Hindlimb muscle (tissue), 1 donor: ENCODE measurements at places on chromosomes 13 and 19. TPM values are rescaled to one million over a fixed set of nuclear protein-coding genes. Genes with fewer than 3 reads are reported as not detected.

DNA sequence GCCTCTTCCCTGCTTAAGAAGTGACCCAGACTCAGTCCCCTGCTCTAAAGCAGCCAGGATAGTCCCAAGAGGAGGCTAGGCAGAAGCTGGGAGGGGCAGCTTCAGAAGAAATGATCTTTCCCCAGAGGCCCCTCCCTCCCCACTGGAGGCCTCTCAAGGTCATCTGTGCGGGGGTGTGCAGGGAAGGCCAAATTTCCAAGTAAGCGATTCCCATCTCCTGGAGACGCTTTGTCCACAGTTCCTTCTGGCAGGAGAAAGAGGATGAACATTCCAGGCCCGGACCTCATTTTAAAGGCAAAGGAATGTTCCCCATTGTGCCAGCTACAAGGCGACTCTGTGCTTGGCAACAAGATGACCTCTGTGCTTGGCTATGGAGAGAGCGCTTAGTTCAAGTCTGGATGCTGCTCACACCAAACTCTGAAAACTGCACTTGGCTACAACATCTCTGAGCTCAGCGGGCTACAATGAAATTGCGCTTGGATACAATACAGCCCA lies 23.5 kb downstream of the COL5A3 start:
- peak; percentile 85 for DNase-seq

GRCh38 chr13:48579165-48579918 lies 46.5 kb upstream of the RCBTB2 start:
- no peak for DNase-seq

GRCh38 chr19:30311911-30312310 lies 60.3 kb upstream of the ZNF536 start:
- DNase-seq: no peak

DNA sequence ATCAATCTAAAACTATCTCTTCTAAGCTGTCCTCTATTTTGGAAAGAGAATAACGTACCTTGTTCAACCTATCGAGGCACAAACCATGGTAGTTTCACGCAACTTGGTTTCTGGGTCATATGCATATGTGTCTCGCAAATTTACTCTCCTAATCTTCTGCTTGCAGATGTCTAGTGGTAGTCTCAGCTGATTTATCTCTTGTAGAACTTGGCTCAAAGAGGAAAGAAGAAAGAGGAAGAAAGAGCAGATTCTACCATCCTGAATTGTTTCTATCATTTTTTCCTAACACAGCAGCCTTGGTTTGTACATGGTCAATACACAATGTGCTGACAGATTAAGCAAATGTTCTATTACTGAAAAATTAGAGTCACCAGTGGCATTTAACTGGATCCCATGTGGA lies 282.3 kb downstream of the SPRY2 start:
- no peak for DNase-seq

DNA sequence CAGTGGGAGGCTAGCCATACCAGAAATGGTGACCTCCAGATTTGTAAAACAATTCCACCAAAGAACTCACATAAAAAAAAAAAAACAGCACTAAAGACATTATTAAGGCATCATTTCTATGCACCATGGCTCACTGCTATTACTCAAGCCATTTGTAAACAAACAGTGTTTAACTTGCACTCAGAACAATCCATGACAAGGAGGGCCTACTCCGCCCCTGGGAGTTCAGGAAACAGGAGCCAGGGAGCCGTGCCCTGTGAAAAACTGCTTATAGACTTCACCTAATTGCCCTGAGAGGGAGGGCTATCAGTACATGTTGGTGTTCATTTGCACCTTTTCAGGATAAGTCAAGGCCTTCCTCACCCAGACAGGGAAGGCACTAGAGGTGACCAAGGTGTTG lies 103.2 kb downstream of the ZNF429 start:
- DNase-seq: no peak

GRCh38 chr19:57615346-57615745 lies 1.3 kb downstream of the ZNF134 start:
- DNase-seq: no peak

- no peak for DNase-seq
These were observed 696.7 kb upstream of the SLITRK5 start for GRCh38 chr13:86974251-86974994.

- DNase-seq: no peak
These were observed 25.7 kb downstream of the COL4A2 start for GRCh38 chr13:110332750-110333149.

- no peak for DNase-seq
These were observed 117.3 kb downstream of the ITGBL1 start for GRCh38 chr13:101569807-101570206.

- DNase-seq: peak; percentile 7
These were observed 59.9 kb downstream of the LIG4 start for GRCh38 chr13:108155185-108156106.

DNA sequence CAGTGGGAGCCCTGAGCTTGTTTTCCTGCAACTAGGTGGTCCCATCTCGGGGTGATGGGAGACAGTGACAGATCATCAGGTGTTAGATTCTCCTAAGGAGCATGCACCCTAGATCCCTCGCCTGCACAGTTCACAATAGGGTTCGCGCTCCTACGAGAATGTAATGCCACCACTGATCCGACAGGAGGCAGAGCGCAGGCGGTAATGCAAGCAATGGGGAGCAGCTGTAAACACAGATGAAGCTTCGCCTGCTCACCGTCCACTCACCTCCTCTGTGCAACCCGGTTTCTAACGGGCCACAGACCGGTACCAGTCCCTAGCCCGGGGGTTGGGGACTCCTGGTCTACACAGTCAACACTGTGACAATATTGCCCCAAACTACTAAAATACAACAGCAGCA lies 38.8 kb downstream of the CARD8 start:
- DNase-seq: no peak

DNA sequence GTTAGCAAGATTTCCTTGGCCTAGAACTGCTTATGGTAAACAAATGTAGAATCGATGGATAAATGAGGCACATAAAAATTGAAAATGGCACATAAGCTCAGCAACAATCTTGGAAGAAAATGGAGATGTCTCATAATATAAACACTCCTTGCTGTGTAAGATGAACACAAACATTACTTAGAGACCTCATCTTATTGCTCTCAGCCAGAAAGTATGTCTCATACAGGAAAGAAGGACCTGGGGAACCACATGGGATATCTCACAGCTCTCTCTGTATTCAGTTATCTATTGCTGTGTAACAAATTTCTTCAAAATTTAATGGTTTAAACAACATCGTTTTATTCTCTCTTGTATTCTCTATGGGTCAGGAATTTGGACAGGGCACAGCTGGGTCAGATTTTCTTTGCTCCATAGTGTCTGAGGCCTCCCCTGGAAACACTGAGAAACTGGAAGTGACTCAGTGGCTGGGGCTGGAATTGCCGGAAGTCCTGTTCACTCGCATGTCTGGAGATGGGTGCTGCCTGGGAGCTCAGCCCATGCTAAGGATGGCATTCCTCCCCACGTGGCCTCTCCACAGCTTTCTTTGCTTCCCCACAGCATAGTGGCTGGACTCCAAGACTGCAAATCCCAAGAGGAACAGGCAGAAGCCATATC lies 105.1 kb downstream of the NUFIP1 start:
- DNase-seq: no peak

DNA sequence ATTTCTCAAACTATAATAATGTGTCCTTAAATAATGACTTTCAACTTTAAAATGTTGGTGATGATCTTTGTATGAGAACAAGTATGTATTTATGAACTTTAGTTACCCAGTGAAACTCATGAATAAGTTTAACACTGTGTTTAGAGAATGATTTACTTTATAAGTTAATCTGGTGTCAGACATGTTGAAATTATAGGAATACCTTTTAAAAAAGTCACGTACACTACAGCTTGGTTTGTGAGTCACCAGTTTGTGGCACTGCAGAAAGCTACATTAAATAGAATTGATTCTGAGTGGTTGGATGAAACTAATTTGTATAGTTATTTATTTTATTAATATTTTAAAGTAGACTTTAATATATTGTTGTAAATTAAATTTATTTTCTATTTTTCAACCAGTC lies 1366.2 kb upstream of the PCDH20 start:
- DNase-seq: no peak

GRCh38 chr13:100235311-100235901 lies 146.5 kb downstream of the PCCA start:
- peak; percentile 60 for DNase-seq

DNA sequence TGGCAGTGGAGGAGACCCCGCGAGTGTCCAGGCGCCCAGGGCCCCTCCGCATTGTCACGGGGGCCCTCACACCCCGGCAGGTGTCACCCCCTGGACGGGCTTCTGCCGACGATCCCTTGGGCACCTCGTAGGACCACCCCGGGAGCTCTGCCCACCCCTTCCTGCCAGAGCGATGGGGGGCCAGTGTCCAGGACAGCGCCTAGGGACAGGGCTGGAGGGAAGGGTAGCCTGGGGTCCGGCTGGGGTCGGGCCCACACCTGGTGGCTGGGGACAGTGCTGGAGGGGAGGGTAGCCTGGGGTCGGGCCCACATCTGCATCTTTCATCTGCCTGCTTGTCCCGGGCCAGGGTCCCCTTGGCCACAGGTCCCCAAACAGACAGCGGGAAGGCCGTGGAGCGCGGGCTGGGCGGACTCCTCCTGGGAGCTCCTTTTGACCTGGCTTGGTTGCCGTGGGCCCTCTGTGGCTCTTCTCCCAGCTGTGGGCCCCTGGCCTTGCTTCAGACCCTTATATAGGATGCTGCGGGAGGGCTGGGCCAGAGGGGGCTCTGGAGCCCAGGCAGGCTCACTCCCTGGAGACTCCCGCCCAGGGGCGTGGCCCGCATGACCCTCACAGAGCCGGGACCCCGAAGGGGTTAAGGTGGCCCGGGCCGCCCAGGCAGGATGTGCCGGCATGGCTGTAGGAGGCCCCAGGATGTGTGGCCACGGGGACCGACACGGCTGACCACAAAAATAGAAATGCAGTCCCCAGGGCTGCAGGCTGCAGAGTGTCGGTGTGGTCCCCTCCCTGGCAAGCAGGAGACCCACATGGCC lies 74.1 kb upstream of the MCF2L start:
- DNase-seq: no peak

DNA sequence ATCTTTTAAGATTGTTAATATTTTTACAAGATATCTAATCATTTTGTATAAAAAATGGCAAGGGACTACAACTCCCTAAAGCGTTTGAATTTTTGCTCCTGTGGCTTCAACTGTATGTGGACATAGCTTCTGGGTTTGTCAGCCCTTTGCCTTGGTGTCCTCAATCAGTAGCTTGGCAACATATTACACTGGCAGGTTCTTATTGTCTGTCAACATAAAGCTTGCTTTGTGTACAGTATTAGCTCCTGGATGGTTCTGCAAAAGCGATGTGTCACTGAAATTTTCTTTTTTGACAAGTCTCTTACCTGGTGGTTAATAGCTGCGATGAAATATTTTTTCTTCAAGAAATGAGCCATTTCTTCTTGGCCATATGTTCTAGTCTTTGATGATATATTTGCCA lies 190.0 kb downstream of the HS6ST3 start:
- DNase-seq: no peak

GRCh38 chr13:49791315-49791710 lies 1.2 kb downstream of the KPNA3 start:
- DNase-seq: peak; percentile 18

DNA sequence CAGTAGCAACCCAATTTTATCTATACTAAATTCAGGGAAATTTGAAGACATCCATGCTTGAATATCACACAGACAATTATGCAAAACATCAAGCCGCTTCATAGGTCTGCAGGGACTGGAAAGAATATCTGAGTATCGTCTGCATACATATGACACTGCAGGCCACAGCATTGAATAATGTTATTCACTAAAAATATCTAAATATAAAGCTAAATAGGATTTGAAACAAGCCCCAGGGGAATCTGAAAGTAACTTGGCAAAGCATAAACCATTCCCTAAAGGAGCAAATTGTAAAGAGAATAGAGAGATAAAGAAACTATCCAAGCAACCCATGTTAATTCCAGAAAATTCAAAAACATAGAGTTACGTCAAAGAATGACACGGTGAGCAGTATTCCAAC lies 1251.0 kb downstream of the PCDH17 start:
- DNase-seq: no peak

DNA sequence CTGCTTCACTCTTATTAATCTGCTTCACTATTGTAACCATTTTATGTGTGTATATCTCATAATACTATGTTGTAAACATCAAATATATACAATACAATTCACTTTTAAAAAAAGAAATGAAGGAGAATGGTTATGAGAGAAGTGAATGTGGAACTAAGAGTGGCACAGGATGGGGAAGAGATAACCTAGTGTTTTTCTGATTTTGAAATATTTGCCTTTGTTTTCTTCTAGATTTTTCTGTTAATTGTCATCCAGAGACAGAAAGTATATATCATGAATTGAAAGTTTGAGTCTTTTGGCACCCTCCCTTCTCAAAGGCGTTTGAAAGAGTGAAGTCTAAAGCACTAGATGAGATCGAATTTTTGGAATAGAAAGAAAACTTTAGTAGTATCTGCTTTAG lies 2.8 kb downstream of the DNAJC3 start:
- DNase-seq: no peak

DNA sequence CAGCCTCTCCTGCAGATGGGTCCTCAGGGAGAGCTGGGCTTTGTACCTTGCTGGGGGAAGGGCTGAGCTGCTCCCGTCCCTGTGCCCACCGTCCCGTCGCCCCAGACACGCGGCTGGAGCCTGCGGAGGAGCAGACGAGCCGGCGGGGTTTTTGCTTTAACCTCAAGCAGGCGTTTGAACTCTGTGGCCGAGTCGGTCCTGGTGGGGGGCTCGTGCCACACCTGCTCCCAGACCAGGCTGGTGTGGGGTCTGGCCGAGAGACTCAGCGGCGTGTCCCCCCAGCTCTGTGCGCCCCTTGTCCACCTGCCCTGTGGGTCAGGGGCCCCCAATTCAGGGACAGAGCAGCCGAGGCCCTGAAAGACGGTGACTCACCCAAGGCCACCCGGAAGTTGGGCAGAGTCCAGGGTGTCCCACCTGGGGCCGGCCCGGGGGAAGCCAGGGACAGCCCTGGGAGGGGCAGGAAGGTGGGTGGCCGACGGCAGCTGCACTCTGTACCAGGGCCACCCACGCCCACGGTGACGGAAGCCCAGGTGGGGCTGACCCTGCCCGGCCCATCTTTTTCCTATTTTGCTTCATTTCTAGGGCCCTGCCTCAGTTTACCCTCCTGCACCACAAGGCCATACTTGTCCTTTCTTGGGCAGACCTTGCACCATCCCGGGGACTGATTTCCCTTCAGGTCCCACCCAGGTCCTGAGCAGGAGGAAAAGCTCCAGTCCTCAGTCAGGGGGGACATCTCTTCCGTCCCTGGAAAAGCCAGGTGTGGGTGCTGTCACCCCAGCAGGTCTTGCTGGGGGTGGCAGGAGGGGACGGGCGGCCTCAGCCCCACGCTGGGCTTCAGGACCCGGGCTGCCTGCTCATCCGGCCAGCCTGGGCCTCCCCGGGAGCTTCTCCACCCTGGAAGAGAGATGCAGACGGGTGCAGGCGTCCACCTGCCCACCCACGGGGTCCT lies 5.3 kb downstream of the EFNA2 start:
- no peak for DNase-seq

NBEA gene
- polyA plus RNA-seq: 17.3 TPM

GRIK5 gene
- polyA plus RNA-seq: 2.2 TPM

FBXO27 gene
- 4.1 TPM for polyA plus RNA-seq

ZNF560 gene
- 0.53 TPM for polyA plus RNA-seq

SLC25A41 gene
- 0.41 TPM for polyA plus RNA-seq

CGB1 gene
- polyA plus RNA-seq: not detected

RNF113B gene
- polyA plus RNA-seq: not detected

CACNG6 gene
- 27.6 TPM for polyA plus RNA-seq

MEDAG gene
- 7.4 TPM for polyA plus RNA-seq
